ENCODE measurements at places on chromosomes 1 and 21.
A peak's percentile ranks its signal among the peaks of the same experiment; 100 is the strongest.

DNA sequence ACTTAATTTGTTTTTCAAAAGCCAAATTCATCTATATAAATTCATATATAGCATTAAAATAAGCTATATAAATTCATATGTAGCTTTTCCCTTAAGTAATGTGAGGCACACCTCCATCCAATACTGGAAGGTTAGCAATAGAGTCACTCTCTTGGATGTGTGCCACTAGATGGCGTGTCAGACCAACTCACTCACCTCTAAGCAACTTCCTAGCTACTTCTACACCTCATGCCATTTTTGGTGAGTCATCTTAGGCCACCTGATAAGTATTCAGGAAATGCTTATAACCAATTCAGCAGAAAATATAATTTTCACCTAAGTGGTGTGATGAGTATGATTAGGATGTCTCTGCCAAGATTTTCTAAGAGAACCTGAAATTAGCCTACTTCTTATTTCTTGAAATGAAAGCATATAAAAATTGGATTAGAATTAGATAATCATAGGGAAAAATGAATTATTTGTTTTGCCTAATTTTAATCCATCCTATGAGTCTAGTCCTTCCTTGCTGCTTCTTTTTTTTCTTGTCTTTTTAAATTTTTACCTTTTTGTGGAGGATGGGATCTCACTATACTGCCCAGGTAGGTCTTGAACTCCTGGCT lies 34.4 kb upstream of the TADA1 start:
- DNase-seq, result peak; percentile 96

- no peak for DNase-seq
Observed at GRCh38 chr1:237105826-237106225, 63.8 kb downstream of the RYR2 start.

DNA sequence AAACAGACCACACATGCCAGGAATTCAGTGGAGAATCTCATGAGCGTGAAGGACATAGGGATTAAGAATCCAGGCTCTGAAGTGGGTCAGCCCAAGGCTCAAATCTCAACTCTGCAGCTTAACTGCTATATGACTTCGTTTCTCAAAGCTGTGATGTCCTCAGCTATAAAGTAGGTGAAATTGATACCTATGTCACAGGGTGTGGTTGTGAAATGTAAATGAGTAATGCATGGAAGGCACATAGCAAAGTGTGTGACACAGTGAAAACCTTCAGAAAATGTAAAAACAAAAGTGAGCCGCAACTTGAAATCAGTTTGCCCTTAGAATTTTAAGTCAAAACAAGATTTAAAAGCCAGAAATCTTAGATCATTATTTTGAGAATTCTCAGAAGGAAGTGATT lies 145.7 kb upstream of the PRMT6 start:
- DNase-seq, result no peak

GRCh38 chr1:186792870-186793581 lies 35.7 kb upstream of the PLA2G4A start:
- DNase-seq, result no peak

DNA sequence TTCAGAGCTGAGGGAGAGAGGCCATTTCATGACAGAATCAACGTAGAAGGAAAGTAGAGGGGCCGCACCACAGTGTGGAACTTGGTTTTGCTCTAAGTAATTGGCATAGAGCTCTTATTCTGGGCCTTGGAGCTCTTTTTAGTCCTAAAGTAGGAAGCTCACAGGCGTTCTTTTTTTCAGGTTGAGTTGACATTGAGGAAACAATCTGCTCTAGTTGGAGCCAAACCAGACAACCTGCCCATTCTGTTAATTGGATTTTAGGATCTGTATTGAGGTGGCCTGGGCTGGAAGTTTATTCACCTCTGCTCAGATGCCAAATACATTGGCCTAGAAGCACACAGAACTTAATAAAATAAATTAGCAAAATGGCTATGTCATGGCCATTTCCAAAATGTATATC lies 1093.9 kb downstream of the ADGRL2 start:
- no peak for DNase-seq

DNA sequence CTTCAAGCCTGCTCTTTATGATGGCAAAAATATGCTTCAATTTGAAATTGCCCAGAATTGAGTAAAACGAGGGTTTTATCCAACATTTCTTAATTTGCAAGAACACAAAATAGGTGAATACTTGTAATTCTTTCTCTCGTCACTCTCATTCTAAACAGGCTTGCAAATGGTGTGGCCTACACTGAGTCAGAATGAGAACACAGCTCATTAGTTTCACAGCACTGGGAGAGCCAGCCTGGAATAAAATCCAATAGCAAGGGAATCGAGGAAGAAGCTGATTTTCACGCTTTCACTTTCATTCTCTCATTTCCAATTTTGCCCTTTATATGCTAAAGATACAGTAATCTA lies 537.5 kb downstream of the LTN1 start:
- no peak for DNase-seq

- DNase-seq, result no peak
Observed at GRCh38 chr21:37430184-37430821, 63.7 kb downstream of the DYRK1A start.
